ENCODE measurements at places on chromosomes 5 and 9.

- DNase-seq: no peak
Observed at GRCh38 chr5:176646707-176647029, 616 bp upstream of the TSPAN17 start.

DNA sequence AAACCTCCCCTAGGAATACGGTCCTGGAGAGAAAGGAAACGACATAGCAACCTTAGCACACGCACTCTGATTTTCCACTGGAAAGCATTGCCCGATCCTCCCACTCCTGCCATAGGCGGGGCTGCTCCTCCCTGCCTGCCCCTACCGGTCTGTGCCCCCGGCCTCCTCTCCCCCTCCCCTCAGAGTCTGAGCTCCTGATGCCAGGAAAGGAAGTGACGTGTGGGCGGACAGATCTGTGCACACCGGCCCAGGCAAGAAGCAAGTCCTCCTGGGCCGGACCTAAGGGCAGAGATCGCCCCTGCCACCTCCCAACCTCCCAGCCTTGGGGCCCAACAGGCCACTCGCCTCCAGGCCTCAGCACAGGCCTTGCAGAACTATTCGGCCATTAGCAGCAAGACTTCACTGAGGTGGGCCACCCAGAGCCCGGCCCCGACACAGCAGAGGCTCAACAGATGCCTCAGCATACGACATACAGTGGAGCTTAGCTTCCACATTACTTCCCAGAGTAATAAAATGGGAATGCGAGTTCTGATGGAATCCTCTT is 7.2 kb downstream of the NINJ1 start:
- DNase-seq: no peak

- no peak for DNase-seq
Observed at GRCh38 chr9:125435776-125436612, 174.4 kb downstream of the GAPVD1 start.

DNA sequence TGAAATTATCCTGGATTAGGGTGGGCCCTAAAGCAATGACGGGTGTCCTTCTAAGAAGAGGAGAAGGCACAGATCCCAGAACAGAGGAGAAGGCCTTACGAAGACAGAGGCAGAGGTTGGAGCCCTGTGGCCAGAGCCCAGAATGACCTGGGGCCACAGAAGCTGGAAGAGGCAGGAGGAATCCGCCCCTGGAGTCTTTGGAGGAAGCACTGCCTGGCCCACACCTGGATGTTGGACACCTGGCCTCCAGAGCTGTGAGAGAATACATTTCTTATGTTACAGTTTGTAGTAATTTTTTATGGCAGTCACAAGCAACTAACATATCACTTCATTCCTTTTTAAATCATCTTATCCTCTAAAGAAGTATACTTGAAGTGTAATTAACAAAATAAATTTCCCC is 8.5 kb downstream of the MRPL36 start:
- DNase-seq: no peak

GRCh38 chr5:176296-176823 is 14.9 kb upstream of the LRRC14B start:
- no peak for DNase-seq

- no peak for DNase-seq
Observed at GRCh38 chr9:134441227-134442084, 115.2 kb downstream of the RXRA start.

DNA sequence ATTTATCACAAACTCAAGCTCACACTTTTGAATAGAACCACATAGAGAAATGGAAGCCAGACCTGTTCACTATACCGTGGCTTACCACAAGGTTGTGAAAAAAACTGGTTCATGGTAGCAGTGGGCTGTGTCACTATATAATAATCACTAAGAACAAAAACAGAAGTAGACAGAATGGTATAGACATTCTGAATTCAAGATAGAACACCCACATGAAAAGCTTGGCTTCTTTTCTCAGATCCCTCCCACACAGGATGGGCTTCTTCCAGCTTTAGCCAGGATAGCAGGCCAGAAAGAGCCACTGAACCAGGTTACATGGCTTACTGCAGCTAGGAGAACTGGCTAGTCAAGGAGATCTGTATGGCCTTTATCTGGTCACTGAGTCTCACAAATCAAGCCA is 6.1 kb upstream of the NRG2 start:
- DNase-seq: no peak

GRCh38 chr5:142181547-142182163 is 73.1 kb downstream of the NDFIP1 start:
- no peak for DNase-seq

Measured in stimulated activated CD4-positive, alpha-beta T cell treated with anti-CD3 and anti-CD28 coated beads, Interleukin-2, amount 100 ng/mL, for 24 hours (primary cell).